ENCODE measurements at places on chromosomes 7 and 10. TPM values are rescaled to one million over a fixed set of nuclear protein-coding genes. Genes with fewer than 3 reads are reported as not detected.

The ZNF316 gene
- 51.6 TPM for total RNA-seq

The WEE2 gene
- total RNA-seq, result not detected

GRCh38 chr7:125370502-125370901 lies 440.9 kb upstream of the POT1 start:
- DNase-seq, result no peak

DNA sequence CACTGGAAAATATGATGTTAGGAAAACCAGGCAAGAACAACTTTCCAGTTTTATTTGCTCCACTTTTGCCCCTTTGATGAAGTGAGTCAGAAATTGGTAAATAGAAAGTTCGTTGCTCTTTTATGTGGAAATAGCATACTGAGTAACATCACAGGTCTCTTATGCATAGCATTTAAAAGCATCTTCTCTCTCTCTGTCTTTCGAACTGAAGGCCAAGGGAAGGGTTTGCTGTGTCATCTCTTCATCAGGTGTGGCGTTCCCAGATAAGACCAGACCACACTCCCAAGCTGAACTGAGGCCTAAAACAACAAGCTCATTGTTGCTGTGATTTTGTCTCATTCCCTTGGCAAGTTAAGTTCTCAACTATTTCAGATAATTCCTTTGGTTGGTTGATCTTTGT lies 131.8 kb upstream of the GRB10 start:
- no peak for DNase-seq

- no peak for DNase-seq
These were observed 249.6 kb downstream of the PLXDC2 start for GRCh38 chr10:20065814-20066213.

GRCh38 chr7:98613601-98614425 lies 3.3 kb upstream of the NPTX2 start:
- no peak for DNase-seq

DNA sequence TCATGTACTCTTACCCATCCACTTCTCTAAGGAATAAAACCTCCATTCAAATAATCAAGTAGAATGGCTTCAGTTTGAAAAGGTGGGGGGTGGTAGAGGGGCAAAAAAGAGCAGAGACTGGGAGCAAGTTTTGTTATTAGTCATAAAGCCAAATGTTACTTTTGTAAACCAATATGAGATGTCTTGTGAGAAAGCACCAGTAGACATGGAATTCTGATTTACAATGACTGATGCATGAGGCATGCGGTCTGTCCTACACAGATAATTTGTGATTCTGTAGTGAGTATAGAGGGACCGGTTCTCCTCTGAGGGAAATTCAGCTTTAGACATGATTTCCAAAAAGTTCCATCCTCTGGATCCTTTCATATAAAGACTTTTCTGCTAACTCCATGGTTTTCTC lies 12.9 kb upstream of the ABCA13 start:
- DNase-seq, result no peak

DNA sequence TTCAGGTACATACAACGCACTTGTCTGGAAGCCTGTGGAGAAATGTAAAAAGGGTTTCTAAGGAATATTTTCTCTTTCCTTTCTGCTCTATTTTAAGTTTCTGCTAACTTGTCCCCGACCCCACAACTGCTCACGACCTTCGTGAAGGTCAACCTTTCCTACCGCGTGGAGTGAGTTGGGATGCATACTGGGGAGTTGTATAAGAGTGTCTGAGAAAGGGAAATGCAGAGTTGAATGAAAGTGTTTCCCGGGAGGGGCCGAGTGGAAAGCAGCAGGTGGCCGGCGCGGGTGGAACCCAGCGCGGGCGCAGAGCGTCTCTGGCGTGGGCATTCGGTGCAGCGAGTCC lies 17.9 kb upstream of the ACBD5 start:
- DNase-seq, result no peak

DNA sequence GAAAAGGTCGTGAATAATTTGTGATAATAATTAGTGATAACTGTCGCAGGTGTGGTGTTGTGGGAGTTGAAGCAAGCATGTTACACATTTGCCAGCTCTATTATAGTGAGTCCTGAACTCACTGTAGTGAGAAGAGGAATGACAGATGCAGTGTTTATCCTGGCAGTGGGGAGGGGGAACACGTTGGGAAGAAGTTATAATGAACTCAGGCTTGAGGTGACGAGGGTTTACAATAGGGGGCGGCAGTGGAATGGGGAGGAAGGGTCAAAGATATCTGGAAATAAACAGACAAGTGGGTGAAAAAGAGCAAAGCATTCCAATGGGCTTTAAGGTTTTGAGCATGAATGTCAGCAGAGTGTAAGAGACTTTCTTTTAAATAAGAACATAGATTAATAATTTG lies 49.6 kb downstream of the ITPRID1 start:
- DNase-seq, result no peak

DNA sequence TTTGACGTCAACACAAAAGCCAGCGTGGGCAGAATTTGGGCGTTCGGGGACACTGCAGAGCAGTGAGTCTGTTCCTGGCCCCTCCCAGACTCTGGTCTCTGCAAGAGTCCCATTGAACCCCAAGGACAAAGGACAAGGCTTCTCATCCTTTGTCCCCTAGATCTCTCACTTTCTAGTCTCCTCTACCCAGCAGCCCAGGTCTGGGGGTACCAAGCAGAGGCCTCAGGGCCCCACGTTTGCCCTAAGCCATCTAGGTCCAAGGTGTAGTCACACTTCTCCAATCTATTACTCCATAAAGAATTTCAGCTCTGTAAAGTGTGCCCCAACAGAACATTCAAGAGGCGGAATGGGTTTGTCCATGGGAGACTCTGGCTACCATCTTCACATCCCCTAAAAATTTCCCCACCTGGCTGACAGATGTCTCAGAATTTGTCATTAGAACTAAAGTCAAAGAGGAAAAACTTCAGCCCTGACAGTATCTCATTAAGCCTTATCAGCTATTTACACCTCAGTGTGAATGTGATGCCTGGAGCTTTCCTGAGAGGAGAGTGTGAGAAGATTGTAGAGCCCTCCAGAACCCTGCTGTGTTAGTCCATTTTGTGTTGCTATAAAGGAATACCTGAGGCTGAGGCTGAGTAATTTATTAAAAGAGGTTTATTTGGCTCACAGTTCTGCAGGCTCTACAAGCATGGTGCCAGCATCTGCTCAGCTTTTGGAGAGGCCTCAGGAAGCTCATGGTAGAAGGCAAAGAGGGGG lies 81.4 kb upstream of the HABP2 start:
- no peak for DNase-seq

DNA sequence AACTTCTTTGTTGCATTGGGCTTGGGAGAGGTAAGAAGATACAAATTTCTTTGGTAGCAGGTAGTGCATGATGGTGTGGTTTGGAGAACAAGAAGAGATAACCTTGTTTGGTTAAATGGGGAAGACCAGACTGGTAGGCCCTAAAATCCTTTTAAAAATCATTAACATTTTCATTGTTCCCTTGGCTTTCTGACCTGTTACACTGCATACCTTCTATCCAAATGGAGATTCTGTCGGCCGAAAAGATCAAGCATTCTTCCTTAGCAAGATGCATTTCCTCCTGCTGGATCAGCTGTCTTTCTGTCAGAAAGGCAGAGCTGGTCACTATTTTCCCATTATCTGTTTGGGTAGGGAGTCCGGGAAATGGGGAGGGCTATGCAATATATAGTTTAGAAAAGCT lies 33.7 kb downstream of the AGK start:
- DNase-seq, result no peak

DNA sequence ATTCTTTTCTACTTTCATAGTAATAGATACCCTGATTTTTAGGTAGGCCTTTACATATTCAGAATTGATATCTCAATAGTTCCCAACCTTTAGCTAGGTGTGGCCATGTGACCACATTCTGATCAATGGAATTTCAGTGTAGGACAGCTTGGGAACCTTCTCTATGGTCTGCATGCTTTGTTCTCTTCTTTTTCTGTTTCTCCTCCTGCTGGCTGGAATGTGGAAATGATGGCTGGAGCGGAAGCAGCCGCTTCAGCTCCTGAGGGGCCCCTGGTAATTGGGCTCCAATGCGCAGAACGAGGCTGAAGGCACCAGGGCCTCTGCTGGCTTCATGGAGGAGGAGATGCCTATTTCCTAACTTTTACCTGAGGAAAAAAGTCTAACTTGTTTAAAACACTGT lies 152.6 kb downstream of the ZMYND11 start:
- DNase-seq, result no peak

DNA sequence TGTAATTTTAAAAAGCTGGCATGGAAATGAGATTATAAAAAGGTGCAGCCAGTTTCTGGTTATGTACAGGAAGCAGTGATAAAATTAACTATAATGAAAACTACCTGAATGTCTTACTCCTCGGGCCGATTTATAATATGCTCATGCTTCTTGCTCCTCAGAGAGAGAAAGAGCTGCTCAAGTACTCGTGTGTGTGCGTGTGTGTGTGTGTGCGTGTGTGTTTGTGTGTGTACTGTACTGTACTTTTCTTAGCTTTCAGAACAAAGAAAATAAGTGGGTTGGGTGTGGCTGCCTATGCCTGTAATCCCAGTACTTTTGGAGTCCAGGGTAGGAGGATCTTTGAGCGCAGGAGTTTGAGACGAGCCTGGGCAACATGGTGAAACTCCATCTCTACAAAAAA lies 96.6 kb upstream of the NMT2 start:
- DNase-seq, result no peak
